CD4-positive, alpha-beta T cell treated with Interleukin-15 for 1 hour (primary cell): ENCODE measurements at places on chromosomes 4 and X.
A peak's percentile ranks its signal among the peaks of the same experiment; 100 is the strongest.

- no peak for DNase-seq
These were observed 26.3 kb upstream of the UBA6 start for GRCh38 chr4:67727124-67727850.

DNA sequence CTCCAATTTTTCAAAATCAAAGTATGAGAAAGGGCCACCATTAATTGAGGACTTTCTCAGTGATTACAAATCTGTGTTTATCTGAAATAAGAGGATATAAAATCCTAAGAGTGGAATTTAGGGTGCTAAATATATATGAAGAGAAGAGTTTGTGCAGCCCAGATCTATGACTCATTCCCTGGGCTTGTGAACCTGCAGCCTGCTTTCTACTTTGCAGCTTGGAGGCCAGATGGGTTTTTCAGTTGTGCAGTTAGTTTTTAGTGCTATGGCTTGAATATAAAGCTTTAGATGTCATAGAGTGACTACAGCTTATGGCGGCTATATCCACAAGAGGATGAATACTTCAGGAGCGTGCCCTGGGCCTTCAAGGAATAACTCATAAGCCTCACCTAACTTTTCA lies 1391.1 kb downstream of the FSTL5 start:
- no peak for DNase-seq

DNA sequence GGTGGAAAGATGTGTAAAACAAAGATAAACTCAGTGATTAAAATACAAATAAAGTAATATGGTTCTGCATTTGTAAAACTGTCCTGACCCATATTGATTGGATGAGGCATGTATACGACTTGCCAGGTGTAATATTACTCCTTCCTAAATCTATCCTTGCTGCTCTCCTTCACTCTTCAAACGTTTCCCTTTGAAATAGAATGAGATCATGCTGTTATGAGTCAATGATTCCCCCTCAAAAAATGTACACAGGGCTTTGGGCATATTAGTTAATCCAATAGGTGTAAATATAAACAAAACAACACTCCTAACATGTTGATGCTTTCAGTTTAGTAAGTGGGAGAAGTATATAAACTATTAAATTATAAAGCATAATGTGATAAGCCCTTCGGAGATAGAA lies 117.4 kb upstream of the GPM6A start:
- no peak for DNase-seq

DNA sequence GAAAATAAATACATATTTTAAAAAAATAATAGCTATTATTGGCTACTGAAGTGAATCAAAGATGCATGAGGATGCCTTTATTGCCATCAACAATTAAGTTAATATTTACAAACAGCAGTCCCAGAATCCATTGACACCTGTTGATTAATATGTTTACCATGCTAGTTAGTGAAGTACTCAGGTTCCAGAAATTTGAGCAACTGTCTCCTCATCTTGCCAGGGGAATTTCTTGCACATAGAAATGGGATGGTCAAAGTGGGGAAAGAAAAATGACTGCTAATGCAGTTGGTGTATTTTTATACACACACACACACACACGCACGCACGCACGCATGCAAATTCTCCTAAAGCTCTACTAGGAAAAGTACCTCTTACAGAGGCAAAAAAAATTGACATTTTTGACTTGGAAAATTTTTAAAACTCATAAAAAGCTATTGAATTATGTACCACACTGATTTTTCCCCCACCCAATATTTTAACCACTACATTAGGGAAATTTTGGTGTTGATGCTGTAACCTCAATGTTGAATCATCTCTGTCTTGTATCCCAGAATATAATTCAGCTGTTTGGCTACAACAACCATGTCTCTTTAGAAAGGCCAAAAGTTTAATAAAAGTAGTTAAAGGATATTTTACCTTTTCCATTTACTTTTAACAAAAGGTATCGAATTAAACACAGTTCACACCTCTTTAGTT lies 105.3 kb upstream of the TMEM150C start:
- no peak for DNase-seq

GRCh38 chr4:8525383-8526120 lies 54.6 kb upstream of the GPR78 start:
- DNase-seq: no peak

DNA sequence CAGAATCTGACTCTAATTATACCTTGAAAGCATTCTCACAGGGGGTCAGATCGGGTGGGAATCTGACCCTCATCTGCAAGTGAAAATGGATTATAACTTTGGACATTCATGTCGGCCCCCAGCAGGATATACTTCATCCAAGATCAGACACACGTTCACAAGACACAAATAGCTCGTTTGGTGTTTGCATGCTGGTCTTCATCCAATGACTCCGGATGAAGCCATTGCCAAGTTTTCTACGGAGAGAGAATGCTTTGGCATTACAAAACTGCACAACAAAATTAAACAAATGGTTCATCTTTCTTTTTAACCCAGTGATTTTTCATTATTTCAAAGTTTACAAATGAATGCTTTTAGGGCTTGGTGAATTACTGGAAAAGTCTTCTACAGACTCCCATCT lies 105.5 kb downstream of the MID1 start:
- DNase-seq: no peak

DNA sequence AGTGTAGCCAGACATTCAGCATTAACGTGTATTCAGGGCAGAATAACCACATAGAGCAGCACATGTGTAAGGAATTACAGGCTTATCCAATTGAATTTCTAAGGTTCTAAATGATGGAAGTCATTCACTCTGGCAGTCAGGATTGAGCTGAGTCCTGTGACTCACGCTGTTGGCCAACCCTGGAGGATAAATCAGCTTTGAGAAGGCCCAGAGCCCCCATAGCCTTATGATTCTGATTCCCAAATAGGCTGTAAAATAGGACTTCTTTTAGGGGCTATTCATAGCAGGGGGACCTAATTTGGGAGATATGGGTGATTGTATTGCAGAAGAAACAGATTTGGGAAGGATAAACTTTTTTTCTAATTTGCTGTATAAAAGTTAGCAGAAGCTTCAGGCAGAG lies 8.1 kb upstream of the HPF1 start:
- DNase-seq: no peak

GRCh38 chr4:1683736-1684505 lies at the start of gene FAM53A:
Gene FAM53A (minus strand): TSS chr4:1684313. CDS start chr4:1668741, 15,572 bp downstream.
- peak; percentile 92 for DNase-seq

GRCh38 chrX:8037593-8038348 lies 110.6 kb upstream of the PNPLA4 start:
- DNase-seq: no peak

GRCh38 chr4:186619088-186619487 lies 63.7 kb upstream of the MTNR1A start:
- DNase-seq: no peak

- DNase-seq: no peak
These were observed 48.1 kb downstream of the WWC2 start for GRCh38 chr4:183147196-183147595.

DNA sequence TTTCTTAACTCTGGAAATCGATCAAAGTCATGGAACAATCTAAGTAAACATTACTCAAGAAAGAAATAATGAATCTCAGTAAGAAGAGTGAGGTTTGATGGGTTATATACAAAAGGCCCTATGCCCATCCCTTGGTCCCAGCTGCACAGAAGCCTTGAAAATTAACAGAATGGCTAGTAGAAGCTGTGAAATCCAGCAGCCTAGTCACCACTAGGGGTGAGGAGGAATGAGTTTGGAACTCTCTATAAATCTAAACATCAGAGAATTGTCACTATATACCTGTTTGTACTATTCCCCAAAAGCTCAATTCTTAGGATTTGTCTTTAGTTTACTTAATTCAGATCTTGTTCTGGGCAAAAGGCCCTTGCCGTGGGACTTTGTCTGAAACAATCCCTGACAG lies 313.9 kb upstream of the GRID2 start:
- DNase-seq: no peak

GRCh38 chrX:20197641-20198210 lies 56.1 kb upstream of the EIF1AX start:
- DNase-seq: no peak

DNA sequence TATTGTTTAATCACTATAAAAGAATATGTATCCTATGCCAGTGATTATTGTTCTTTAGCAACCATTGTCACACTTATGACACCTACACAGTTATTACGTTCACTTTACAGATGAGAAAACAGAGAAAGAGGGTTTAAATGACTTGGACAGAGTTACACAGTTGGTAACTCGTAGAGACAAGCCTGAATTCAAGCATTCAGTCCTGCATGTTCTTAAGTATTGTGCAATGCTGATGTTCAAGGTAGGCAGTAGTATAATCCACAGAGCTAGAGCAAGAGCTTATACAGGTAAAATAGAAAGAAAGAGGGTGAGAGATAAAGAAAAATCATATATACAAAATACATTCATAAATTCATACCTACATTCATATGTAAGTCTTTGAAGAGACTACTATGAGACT lies 249.8 kb upstream of the ANXA10 start:
- no peak for DNase-seq

DNA sequence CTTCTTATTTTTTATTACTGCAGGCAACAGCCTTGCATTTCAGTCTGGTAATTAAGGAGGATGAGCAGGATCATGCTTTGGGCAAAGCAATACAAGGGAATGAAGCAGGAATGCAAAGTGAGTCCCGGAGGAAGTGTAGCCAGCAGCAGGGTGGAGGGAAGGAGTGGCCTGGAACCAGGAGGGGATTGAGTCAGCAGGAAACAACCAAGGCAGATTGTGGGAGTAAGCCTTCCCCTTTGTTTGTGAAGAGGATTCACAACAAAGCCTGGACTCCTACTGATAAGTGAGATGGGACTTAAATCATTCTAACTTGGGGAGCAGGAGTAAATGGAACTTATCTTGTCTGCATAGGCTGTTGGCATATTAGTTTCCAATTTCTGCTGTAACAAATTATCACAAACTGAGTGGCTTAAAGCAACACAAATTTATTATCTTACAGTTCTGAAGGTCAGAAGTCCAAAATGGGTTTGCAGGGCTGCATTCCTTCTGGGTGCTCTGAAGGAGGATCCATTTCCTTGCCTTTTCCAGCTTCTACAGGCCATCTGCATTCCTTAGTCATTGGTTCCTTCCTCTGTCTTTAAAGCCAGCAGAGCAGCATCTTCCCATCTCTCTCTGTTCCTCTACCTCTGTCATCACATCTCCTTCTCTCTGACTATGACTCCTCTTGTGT lies 93.2 kb upstream of the AP1S2 start:
- no peak for DNase-seq

- no peak for DNase-seq
These were observed 172.4 kb downstream of the PRDM5 start for GRCh38 chr4:120750152-120750525.

- DNase-seq: peak; percentile 23
These were observed 22.6 kb upstream of the CD38 start for GRCh38 chr4:15755321-15756155.

GRCh38 chrX:153868576-153869472 lies 17.1 kb downstream of the L1CAM start:
- no peak for DNase-seq

GRCh38 chr4:28287831-28288233 lies 1427.2 kb downstream of the STIM2 start:
- DNase-seq: no peak

GRCh38 chr4:186953599-186954260 lies 230.1 kb upstream of the FAT1 start:
- DNase-seq: no peak

DNA sequence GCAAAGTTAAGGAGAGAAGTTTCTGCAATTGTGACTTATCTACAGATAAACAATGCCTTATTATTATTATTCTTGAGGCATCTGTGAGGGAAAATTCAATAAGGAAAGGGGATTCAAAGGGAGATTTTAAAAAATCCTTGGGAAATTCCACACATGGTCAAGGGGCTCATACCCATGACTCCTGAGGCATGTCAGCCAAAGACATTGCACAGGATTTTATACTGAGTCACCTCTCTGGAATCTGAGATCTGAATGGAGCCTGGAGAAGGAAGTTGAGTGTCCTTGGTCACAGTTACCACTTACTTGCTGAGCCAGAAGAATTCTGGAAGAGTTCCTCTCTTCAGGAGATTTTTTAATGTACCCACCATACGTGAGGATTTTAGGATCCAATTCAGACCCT lies 14.4 kb upstream of the CXCL8 start:
- no peak for DNase-seq

DNA sequence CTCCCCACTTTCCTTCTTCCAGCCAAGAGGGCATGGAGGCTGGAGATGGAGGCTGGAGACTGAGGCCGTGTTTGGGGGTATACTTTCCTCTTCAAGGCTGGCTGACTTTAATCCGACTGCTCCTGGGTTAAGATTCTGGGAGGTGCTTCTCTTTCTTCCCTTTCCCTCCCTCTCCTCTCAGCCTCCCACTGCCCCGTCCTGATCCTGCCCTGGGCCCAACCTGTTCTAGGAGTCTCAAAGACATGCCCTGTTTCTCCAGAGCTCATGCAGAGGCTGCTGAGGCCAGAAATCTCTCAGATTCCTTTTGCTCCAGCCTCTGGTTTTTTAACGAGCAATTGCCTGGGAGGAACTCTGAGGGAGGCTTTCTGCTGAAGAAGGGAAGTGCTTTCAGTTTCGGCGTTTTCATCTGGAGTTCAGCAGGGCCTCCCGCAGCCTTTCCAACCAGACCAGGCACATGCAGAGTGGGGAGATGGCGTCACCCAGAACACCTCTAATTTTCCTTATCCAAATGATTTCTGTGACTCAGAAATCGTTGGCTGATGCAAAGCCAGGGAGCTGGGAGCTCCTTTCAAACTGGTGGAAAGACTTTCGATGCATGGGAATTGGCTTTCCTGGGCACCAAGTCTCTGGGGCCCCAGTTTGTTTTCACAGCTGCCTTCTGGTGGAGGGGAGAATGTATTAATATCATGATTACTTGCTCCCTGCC lies 34.5 kb upstream of the FAM9C start:
- DNase-seq: no peak

GRCh38 chr4:140046016-140046415 lies 108.0 kb downstream of the MAML3 start:
- DNase-seq: no peak

DNA sequence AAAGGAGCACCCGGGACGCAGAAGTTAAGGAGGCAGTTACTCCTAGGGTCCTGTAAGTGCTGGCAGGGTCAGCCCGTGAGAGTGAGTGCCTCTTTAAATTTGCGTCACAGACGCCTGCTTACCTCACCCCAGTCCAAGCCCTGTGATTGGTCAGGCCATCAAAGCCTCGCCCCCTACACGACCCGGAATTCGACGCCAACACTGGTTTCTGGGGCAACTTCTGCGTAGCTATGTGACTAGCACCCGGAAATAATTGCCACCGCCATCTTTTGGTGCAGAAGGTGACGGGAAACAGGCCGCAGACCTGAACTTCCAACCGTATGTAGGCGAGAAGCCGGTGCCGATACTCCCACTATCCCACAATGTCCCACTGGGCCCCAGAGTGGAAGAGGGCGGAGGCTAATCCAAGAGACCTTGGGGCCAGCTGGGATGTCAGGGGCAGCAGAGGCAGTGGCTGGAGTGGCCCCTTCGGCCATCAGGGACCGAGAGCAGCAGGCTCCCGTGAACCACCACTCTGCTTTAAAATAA lies at the start of gene DDX53:
Gene DDX53 (plus strand): TSS at position 265 of the 528 bp plus-strand sequence. CDS start 98 bp downstream, at position 363.
- DNase-seq: no peak

DNA sequence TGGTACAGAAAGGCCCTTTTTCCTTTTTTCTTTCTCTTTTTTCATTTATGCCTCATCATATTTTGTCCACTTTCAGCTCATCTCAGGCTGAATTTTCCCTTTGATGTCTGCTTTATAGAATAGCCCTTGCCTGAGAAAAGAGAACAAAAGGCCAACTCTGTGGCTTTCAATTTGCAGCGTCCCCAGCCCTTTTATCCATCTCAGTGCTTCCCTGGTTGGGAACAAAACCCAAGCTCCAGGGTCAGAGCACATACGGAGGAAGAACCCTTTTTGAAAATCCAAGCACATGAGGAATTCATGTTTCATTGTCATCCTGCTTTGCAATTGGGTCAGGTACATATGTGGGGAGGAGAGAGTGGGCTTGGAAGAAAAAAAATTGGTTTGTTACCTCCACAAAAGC lies 47.5 kb downstream of the TMEM164 start:
- no peak for DNase-seq
